GDM1 (cell line): ENCODE measurements at places on chromosomes 5 and 9.

DNA sequence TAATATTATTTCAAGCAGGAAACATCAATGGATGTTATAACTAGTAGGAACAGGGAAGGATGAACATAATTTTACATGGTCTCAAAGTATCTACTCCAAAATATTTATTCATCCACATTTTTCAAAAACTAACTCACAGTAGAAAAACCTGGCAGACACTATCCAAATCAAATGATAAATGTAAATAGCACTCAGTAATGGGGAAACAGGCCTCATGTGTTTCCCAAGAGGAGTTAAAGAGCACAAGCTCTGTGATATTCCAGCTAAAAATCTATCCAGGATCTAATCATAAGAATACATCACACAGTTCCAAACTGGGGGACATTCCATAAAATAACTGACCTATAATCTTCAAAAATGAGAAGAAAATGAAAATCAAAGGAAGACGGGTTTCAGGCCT lies 443.1 kb downstream of the ZNF608 start:
- no peak for DNase-seq

GRCh38 chr5:102961671-102962070 lies 158.3 kb downstream of the GIN1 start:
- DNase-seq, result no peak

- no peak for DNase-seq
Measured at GRCh38 chr5:109945097-109945678, 255.5 kb downstream of the MAN2A1 start.

GRCh38 chr9:124552273-124552605 lies 45.0 kb upstream of the NR5A1 start:
- no peak for DNase-seq

- no peak for DNase-seq
Measured at GRCh38 chr5:76927961-76928360, 24.9 kb upstream of the CRHBP start.

- peak; percentile 28 for DNase-seq
Measured at GRCh38 chr5:78501411-78502352, 141.3 kb downstream of the SCAMP1 start.

DNA sequence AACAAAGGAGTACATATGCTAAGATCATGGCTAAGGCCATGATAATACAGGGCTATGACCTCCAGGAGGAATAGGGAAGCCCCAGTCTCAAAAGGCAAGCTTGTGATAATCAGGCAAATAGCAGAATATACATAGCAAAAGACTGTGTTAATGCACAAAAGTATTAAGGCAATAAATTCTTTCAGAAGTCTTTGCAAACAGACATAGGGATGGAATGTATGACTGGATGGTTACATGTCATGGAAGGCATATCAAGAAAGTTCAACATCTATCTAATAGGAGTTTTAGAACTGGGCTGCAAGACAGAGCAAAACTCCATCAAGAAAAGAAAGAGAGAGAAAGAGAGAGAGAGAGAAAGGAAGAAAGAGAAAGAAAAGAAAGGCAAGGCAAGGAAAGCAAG lies 264.5 kb upstream of the CDH6 start:
- no peak for DNase-seq

DNA sequence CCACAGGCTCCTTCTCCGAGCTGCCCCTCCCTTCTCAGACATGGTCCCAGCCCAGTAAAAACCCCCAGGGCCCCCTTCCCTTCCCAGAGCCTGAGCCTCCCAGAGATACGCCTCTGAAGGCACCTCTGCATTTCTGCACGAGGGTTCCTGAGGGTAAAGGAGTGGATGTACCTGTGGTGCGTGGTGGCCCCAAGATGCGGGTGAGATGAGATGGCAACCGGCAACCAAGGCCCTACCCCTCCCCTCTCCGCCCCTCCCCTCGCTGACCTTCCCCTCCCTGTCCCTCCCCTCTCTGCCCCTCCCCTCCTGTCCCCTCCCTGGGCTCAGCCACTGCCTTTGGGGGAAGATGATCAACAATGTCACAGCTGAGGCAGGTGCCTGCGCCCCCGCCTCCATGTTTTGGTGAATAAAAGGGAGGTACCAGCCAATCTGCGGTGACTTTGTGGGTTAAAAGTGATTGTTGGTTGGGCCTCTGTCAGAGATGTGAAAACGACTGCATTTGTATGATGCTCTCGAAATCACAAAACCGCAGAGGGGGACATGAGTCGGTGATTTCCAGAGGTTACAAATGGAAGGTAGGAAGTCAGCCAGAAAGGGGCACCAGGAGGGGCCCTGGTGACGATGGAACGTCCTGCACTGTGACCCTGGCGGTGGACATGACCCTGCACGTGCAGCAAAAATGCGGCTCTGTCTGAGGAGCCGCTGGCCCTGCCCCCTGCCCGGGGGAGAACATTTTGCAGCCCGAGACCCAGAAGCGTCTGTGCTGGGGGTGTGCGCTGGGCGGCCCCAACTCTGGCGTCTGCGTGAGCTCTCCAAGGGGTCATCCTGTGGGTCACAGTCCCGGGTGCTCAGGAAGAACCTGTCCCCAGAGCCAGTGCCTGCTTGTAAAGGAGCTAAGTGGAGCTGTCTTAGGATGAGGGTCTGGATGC lies 3.7 kb downstream of the LCN9 start:
- DNase-seq, result no peak

- no peak for DNase-seq
Measured at GRCh38 chr5:147963436-147963835, 57.1 kb upstream of the C5orf46 start.

- DNase-seq, result no peak
Measured at GRCh38 chr5:9454012-9454481, 91.8 kb downstream of the SEMA5A start.

DNA sequence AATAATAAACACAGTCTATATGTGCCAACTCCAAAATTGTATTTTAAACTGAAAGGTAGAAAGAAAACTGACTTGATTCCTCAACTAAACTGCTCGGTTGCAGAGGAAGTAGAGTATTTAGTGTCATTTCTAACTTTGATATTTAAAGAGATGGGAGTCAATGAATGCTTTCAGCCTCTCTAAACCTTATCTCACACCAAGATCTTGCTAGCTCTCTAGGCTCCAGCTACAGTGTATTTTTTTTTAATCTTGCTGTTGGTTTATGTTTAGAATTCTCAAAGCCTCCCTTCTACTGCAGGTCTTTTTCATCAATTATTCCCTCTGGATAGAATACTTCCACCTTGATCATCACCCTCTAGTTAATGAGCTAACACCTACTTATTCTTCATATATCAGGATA lies 419.4 kb upstream of the ZNF462 start:
- no peak for DNase-seq

GRCh38 chr5:153565822-153566221 lies 75.4 kb downstream of the GRIA1 start:
- no peak for DNase-seq

- DNase-seq, result no peak
Measured at GRCh38 chr9:19145881-19146280, 18.6 kb upstream of the PLIN2 start.

DNA sequence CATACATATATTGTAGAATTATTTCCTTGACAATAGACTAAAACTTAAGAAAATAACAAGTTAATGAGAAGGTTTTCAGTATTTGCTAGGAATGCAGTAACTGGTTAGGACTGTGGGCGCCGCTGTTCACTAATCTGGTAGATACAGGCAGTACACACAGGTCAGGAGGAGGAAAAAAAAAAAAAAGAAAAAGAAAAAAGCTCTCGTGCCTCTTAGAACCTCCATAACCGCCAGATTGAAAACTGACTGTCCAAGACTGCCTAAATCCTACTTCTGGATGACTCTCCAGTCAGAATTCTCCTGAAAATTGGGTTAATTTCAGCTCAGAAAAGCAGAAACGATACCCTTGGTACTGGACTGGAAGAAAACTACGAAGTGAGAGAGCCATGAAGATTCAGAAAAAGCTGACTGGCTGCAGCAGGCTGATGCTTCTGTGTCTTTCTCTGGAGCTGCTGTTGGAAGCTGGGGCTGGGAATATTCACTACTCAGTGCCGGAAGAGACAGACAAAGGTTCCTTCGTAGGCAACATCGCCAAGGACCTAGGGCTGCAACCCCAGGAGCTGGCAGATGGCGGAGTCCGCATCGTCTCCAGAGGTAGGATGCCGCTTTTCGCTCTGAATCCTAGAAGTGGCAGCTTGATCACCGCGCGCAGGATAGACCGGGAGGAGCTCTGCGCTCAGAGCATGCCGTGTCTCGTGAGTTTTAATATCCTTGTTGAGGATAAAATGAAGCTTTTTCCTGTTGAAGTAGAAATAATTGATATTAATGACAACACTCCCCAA lies at the start of gene PCDHGA1:
Gene PCDHGA1, plus strand, starts transcription at position 216 of the 782 bp plus-strand sequence.
- no peak for DNase-seq

DNA sequence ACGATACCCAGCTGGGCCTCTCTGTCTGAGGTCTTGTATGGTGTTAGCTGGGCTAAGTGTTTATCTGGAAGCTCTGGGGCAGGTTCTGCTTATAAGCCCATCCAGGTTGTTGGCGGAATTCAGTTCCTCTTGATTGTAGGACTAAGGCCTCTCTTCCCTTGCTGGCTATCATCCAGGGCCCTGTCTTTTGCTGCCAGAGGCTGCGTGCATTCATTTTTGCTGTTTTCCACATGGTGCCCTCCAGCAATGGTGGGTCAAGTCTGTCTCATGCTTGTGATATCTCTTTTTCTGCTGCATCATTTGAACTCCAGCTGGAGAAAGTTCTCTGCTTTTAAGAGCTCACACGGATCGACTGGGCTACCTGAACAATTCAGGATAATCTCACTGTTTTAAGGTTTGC lies 105.7 kb upstream of the ZNF618 start:
- no peak for DNase-seq

GRCh38 chr9:109242014-109242413 lies 75.0 kb upstream of the FRRS1L start:
- no peak for DNase-seq

- DNase-seq, result no peak
Measured at GRCh38 chr9:124102363-124102762, 90.8 kb downstream of the LHX2 start.

- no peak for DNase-seq
Measured at GRCh38 chr9:123607479-123607878, 251.5 kb downstream of the CRB2 start.

- no peak for DNase-seq
Measured at GRCh38 chr5:90569084-90569483, 10.5 kb downstream of the ADGRV1 start.

- no peak for DNase-seq
Measured at GRCh38 chr5:143186623-143187022, 216.9 kb downstream of the NR3C1 start.

DNA sequence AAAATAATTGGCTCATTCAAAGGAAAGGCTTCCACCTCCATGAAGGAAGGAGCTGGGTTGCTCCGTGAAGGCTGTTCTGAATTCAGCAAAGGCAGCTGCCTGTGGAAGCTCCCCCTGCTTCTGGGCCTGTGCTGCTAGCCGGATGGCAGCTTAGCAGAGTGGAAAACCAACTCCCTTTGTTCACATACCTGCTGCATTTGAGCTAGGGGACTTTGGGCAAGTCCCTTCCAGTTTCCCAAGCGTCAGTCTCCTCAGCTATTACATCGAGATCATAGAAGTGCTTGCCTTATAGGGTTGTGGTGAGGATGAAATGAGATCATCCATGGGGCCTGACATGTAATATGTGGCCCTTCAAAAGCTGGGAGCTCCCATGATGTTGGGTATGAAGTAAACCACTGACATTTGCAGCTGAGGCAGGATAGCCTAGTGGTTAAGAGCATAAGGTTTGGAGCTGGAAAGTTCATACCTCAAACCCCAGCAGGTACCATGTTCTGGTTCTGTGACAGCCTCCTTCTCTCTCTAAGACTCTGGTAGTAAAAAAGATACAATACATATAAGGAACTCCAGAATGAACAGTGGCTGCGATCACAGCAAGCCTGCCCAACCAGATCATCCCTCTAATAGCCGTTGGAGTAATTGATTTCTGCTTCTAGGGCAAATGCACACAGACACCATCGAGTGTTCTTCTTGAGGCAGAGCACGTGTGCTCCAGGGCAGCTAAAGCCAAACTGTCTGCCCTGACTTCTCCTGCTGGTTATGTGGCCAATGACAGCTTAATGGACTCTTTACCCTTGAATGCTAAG lies 11.0 kb upstream of the DENND1A start:
- no peak for DNase-seq

DNA sequence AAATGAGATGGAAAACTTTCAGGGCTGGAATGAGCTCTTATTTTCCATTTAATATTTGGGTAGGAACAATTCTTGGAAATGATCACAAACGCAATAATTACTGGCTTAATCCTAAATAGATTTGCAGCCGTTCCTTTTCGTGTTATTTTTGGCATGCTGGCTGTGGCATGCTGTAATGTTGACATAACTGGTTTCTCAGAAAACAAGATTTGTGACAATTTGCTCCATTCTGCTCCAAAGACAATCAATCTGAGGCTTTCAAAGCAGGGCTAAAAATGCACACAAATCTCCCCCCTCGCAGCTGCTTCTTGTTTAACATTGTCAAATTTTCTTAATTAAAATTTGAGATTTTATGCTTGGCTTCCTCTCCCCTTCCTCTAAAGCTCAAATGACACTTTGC lies 151.2 kb downstream of the TTC39B start:
- DNase-seq, result no peak

DNA sequence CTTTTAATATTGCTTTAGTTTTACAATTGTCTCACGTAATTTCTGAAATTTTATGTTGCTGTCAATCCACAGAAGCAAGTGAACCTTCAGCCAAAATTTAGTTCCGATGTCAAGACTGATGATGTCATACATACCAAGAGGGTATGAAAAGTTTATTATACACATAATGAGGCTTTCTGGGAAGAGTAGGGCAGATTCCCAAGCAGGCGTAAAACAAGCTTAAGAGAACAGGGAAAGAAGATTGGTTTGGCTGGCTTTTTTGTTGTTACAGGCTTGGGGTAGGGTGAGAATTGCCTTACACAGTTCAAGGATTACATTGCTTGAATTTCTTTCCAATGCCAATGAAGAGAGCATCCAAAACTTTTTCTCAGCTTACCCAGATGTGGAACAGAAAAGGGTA lies 1962.9 kb upstream of the CDH6 start:
- DNase-seq, result no peak

GRCh38 chr5:113162770-113163169 lies 186.2 kb downstream of the DCP2 start:
- DNase-seq, result no peak

GRCh38 chr5:56492812-56493211 lies 259.7 kb upstream of the ANKRD55 start:
- no peak for DNase-seq

DNA sequence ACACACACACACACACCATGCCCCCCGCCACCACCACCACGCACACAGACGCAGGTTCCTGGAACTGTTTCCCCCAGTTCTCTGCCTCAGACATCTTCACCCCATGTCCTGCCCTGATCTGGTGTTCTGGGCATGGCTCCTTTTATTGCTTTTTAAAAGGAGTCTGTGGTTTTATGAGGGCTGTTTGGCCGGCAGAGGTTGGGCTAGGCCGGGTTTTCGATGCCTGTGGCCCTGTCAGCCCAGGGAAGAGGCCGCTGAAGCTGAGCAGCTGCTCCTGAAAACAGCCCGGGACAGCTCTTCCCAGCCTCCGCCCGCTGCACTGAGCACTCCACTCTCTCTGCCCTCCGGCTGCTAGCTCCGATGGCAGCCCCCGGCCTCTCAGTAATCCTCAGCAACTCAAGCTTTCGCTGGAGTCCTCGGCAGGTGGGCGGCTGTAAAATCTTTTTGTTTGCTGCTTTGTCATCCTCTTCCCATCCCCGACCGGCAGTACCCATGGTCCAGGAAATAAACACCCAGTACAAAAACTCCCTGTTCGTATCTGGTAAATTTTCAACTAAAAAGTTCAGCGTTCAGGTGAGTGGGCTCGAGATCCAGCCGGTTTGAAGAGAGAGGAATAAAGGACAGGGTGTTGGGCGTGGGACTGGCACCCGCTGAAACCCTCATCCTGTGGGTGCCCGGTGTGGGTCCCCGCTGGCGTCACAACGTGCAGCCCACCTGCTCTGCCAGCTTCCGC lies 103.0 kb upstream of the ERCC6L2 start:
- DNase-seq, result no peak
